Cardiac septum (tissue), 1 donor: ENCODE measurements at places on chromosomes 7 and 10. TPM values are rescaled to one million over a fixed set of nuclear protein-coding genes. Genes with fewer than 3 reads are reported as not detected.

The PNLIP gene
- total RNA-seq, result not detected

The COL17A1 gene
- 0.22 TPM for total RNA-seq

The CFAP70 gene
- total RNA-seq, result 1.4 TPM

The SAP25 gene
- total RNA-seq, result not detected

GRCh38 chr7:79722217-79722616 is 268.8 kb upstream of the MAGI2 start:
- no peak for DNase-seq

DNA sequence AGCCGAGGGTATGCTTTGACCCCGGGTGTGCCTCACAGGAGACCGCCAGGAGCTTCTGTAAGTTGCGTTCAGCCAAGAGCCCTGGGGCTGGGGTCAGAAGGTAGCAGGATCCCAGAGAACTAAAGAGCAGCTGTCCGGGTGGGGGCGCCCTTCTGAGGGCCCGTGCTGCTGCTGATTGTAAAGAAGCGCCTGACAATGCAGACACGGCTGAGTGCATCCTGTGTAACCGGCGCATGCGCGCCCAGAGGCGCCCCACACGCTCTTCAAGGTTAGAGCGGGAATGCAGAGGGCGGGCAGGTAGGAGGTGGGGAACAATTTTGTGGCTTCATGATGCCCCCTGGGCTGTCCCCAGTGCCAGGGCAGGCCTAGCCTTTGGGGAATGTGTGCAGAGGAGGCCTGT is 210.2 kb upstream of the CTBP2 start:
- no peak for DNase-seq

DNA sequence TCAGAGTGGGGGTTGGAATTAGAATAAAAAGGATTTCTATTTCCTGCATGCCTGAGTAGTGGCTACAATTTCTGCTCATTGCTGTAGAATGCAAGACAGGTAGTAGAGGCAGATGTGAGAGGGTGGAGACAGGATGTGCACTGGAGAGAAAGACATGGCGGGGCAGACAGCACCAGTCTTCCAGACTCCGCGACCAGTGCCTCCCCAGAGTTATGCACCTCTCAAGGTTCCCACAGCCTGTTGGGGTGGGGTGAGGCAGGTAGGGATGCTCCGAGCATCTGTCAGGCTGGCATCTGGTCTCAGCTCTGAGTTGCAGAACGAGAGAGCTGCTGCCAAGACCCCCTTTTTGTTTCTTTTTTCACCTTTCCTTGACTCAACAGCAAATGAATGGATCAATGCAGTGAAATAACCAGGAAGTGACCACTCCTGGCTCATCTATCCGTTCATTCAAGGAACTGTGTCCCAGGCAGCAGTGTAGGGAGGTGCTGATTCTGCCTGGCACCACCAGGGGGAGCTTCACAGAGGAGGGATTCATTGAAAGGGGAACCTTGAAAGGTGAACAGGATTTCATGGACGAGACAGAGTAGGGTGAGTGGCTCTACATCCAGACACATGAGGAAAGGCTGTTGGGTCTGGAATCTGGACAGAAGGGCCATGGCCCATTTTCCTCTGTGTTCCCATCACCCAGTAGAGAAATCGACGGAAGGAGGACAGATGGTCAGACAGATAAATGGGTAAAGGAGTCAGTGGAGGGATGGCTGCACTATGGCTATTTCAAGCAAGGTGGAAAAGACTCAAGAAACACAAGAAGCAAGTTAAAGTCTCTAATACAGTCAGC is 17.2 kb upstream of the SLC18A3 start:
- peak; percentile 76 for DNase-seq
